ENCODE measurements at places on chromosomes 12 and 14.
A peak's percentile ranks its signal among the peaks of the same experiment; 100 is the strongest.

DNA sequence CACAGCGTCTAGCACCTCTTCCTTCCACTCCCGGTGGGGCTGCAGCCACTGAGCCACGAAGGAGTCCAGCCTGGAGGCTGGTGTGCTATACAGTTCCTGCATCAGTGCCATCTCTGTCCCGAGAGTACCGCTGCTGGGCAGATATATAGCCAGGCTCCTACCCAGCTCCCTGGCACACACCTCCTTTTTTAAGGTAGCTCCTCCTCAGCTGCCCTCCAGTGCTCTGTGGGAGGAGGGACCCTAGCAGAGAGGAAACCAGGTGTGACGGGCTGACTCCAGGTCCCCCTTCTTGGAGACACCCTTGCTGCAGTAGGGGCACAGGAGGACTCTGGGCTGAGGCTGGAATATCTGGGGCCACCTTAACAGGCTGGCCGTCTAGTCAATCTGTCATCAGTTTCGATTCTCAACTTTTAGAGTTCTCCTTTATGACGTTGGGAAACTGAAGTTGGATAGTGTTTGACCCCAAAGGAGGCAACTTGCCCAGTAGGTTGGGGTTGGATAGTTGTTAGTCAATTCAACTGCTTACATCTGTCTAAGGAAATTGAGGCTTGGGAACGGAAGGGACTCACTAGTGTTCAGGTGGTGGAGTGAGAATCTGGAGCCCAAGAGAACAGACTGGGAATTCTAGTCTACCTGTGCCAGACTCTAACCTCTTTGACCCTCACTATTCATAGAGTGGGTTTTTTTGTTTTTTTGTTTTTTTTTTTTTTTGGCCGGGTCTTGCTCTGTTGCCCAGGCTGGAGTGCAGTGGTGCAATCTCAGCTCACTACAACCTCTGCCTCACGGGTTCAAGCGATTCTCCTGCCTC is at the start of gene OASL:
Gene OASL, minus strand, starts transcription at position 386 of the 808 bp plus-strand sequence. Its CDS starts 275 bp downstream, at position 111.
- DNase-seq, result peak; percentile 59

DNA sequence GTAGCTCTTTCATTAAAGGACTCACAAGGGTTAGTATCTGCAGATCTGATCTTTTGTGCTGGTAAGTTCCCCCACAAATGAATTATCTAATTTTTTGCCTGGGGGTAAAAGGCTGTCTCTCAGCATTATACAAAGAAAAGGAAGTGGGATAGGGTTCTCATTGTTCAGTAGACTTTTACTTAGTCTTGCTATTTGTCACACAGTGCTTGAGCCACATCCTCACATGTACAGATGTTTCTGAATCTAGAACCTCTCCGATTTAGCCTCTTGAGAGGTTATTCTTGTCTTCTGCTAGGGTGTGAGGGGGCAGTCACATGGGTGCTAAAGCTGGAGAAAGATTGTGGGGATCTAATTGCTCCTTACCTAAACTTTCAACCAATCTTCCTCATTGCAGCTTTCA is 93.0 kb downstream of the SLC41A2 start:
- no peak for DNase-seq

DNA sequence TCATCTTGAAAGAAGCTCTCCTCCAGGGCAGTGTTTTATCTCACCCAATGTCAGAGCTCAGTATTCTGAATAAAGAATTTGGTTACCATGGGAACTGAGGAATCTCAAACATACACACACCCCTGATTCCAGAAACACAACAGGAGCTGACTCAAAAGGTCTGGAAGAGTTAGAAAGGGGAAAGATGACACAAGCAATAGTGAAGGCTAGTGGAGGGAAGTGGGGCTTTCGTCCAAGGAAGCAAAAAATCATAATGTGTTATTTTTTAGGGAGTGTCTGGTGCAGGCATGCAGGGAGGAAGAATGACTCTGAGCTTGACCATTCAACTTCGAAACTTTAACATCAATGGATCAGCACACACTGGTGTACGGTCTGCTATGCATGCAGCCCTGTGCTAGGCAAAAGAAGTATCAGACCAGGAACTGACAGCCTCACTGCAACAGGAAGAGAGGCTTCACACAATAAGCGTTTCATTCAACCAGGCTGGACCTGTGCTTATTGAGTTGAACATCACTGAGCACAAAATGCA is 20.3 kb downstream of the HEBP1 start:
- no peak for DNase-seq

GRCh38 chr14:75022655-75023054 is 19.9 kb downstream of the EIF2B2 start:
- DNase-seq, result peak; percentile 23
